ENCODE measurements at places on chromosomes 3 and 15.

DNA sequence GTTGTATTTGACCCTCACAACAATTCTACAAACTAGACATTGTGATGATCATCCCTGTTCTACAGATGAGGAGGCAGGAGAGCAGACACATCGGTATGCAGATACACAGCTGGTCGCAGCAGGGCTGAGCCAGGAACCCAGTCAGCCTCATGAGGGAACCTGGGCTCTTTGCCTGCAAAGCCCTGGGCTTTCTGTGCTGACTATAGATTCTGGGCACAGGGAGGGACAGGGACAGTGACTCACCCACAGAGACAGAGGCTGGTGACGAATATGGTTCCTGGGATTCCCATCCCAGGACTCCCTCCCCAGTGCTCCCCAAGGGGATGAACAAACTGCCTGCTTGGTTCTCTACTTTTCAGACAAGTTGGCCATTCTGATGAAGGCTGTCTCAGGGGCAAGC is 3.8 kb upstream of the CAMP start:
- DNase-seq: no peak

DNA sequence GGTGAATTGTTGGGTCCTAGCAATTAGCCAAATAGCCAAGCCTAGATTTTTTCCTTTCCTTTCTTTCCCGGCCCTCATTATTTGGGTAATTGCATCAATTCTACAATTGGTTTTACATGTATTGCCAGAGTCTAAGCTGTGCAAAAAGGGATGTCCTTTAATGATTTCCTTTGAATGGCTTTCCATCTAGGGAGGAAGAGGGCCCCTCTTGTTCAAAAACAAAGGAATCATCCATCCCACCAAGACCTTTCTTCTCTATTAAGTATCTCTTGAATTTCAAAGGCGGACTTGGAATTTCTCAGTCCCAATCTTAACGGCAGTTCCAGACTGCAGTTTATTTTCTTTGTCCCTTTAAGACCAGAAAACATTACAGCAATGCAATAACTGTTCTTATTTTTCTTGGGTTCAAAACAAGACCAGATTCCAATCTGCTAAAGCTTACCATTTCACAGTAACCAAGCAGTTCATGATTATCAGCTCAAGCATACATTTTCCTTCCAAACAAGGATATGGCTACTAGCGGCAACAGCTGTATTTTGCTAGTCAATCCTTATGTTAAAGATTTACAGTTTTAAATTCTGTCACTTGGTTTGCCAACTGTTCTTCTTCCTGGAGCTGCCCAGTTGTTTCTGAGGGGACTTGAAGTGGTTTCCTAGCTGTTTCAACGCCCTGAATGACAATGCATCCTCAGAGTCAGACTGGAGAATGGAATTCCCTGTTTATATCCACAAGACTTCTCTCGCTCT is 91.4 kb upstream of the LRIG1 start:
- no peak for DNase-seq

GRCh38 chr15:79442911-79443310 is 10.8 kb downstream of the MINAR1 start:
- no peak for DNase-seq

GRCh38 chr15:68317281-68318007 is 39.9 kb downstream of the FEM1B start:
- no peak for DNase-seq

DNA sequence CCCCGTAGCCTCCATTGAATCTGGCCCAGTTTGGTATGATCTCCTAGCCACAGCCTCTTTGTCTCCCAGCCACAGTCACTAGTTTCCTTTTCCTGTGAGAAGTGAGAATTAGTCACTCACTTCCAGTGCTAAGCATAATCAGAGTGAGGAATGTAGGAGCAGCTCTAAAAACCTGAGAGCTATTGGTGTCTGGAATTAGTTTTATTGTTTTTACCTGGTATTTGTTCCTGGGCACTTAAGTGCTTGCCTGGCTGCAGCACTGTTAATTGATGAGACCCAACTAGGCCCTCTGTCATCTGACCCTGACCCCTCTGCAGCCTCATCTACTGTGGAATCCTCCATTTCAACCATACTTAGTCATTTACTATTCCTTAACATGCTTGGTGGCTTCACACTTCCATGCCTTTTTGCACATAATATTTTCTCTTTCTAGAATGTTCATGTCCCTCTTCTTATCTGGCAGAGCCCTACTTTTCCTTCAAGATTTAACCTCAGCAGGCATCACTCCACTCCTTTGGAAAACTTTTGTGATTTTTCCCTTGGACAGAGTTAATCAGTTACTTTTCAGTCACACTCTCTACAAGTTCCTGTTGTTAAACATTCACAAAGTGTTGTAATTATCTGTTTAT is 48.8 kb downstream of the PDE8A start:
- DNase-seq: no peak

DNA sequence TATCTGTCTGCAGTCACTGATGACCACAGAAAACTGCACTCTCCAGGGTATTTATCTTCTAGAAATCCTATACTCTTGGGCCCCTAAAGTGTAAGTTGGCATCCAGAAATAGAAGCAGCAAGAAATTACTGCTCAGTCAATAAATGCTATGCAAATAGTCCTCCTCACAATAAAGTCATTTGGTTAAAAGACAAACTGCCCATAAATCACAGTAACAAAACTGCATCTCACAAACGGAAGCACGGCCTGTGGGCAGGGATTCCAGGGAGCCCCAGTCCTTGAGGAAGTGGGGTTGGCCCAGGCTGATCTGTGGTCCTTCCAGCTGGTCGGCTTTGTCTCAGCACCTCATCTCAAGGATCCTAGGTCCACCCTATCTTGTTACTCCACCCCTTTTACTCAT is 29.7 kb upstream of the SPATA12 start:
- no peak for DNase-seq

DNA sequence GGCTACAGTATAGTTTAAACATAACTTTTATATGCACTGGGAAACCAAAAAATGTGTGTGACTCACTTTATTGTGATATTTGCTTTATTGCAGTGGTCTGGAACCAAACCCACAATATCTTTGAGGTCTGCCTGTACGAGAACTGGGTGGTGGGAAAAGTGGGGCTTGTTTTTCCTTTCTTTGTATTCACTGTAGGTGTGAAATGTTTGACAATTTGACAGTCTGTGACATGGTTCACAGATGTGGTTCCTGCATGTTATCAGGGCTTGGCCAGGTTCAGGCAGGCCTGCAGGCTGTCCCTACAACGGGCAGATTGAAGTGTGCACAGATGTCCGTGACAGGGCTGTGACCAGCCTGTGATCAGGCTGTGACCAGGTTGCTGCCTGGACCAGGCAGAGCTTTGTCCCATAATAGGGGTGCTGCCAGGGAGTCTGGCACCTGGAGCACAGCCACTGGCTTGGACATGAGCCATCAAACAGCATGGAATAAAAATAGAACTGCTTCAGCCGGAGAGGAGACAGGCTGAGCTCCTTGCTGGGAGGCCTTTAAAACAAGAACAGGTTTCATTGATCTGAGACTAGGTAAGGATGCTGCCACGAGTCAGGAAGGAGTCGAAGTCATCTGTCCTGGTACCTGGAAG is 61.0 kb downstream of the KLF13 start:
- DNase-seq: no peak

- no peak for DNase-seq
These were observed 34.3 kb downstream of the MYO1E start for GRCh38 chr15:59338414-59338813.

GRCh38 chr3:12755754-12756153 is 3.3 kb downstream of the TMEM40 start:
- DNase-seq: no peak

GRCh38 chr3:40073310-40074007 is 236.0 kb upstream of the EIF1B start:
- DNase-seq: no peak

- no peak for DNase-seq
These were observed 141.3 kb upstream of the UBE2E1 start for GRCh38 chr3:23664459-23664858.

DNA sequence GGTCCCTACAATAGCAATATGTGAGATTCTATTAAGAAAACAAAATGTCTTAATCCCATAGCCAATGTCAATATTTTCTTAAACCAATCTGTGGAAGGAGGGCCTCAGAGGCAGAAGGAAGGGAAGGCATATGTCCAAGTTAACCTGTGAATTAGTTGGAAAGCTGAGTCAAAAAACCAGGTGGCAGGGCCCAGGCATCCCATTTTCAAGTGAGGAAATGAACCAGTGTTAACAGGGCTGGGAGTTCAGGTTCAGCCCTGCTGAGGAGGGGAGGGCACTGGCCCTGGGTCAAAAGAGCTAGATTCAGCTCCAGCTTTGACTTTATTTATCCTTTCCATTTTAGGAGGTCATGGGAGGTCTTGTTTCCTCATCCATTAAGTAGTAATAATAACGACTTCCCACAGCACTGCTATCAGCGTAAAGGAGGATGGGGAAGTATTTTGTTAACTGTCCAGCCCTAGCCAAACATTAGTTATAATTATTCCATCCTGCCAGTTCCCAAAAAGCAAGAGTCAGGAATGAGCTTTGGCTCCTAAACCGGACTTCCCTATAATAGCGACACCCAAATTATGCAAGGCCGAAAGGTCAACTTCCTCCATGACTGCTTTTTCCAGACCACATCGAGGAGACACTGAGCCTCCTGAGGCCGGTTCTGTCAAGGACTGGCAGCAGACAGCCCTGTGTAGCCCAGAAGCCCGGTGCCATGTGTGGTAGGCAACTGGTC is 3.2 kb downstream of the MASP1 start:
- DNase-seq: no peak

DNA sequence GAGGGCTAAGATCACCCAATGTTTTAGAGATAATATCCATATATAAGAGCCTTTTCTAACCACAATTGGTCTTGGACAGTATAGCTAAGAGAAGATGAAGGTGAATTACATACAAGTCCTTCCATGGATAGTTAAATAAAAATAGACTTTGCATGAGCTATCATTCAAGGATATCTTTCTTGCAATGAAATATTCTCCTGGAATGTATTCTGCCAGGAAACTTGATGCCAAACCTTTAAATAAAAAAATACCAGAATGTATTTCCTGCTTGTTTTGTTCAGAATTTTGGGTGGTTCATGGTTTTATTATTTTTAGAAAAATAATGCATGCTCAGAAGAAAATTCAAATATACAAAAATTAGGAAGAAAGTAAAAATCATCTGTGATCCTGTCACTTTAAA is 88.8 kb upstream of the PPIB start:
- no peak for DNase-seq

GRCh38 chr3:44682182-44682896 is 30.1 kb upstream of the ZNF502 start:
- no peak for DNase-seq

- DNase-seq: no peak
These were observed 155.8 kb downstream of the TBC1D2B start for GRCh38 chr15:77921664-77922063.

- no peak for DNase-seq
These were observed 116.2 kb upstream of the KCNMB2 start for GRCh38 chr3:178420033-178420432.

DNA sequence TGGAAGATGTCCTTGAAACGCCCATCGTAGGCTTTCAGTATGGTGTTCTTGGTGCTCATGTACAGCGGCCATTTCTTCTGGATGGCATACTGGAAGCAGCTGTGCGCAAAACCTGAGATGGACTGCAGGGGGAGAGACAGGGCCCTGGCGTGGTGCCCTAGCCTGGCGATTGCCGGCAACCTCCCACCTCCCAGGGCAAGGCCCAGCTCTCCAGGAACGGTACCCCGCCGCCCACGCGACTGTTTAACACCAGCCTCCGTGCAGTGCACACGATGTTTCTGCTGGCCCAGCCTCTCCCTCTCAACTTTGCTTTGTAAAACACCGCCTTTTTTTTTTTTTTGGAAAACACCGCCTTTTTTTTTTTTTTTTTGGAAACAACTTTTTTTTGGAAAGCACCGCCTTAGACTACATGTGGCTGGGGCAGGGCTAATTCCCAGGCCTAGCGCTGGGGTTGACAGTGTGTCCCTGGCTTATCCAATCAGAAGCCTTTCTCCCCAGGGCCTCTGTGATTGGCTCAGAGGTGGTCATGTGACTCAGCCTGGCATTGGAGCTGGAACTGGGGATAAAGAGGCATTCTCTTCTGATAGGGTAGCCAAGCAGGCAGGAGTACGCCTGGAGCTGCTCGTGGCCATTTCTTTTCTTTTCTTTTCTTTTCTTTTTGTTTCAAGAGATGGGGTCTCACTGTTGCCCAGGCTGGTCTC is 14.7 kb downstream of the IDH2 start:
- no peak for DNase-seq

DNA sequence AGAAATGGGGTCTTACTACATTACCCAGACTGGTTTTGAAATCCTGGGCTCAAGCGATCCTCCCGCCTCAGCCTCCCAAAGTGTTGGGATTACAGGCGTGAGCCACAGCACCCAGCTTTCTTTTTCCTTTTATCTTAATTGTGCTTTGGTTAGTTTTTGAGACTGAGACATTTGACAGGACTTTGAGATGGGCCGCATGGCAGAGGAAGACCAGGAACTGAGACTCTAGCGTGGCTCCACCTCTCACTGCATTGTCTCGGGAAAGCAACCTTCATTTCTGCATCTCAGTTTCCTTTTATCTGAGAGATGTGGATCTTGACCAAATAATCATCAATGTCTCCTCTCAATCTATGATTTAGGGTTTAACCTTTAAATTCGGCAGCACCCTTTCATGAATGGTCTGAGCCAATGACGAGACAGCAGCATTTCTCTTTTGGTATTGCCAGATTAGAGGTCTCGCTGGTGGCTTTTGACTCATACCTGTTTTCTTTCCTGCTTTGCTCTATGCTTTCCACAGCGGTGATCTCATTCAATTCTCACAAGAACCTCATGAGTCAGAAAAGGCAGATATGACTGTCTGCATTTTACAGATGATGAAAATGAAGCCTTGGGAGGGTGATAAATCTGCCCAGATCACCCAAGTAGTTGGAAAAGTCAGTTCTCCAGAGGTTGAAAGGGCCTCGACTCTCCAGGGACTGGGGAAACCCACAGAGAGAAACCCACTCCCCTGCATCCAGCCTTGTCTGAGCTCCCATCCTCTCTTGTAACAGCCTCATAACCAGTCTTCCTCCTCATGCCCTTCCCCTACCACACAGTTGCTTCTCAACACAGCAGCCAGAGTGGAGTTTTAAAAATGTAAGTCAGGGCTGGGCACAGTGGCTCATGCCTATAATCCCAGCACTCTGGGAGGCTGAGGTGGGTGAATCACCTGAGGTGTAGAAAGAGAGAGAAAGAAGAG is 84.8 kb upstream of the FOXB1 start:
- DNase-seq: no peak

DNA sequence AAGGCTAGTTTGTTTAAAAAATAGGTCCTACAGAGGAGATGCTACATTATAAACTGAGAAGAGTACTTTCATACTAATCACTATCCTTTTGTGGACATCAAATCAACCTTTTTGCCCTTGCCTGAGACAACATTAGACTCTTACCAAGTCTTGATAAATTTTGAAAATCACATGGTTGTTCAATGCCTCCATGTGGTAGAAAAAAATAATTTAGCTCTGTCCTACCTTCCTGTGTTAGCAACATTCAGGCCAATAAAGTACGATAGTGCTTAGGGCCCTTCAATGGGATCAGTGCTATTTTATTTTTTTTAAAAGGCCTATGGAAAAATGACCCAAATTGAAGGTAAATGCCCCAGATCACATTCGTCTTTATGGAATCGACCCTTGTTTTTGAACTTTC is 5.0 kb upstream of the UBE2E1 start:
- no peak for DNase-seq

- no peak for DNase-seq
These were observed 950.1 kb downstream of the TBL1XR1 start for GRCh38 chr3:176247191-176247590.

GRCh38 chr3:12774619-12775018 is 15.6 kb upstream of the TMEM40 start:
- DNase-seq: no peak

All from stimulated activated CD8-positive, alpha-beta memory T cell treated with anti-CD3 and anti-CD28 coated beads, Interleukin-4, amount 100 ng/mL, for 1 hour (primary cell).